ENCODE measurements at places on chromosomes 6 and 20. TPM values are rescaled to one million over a fixed set of nuclear protein-coding genes. Genes with fewer than 3 reads are reported as not detected.

- no peak for DNase-seq
These were observed 687 bp downstream of the SLC35A1 start for GRCh38 chr6:87473419-87473903.

DNA sequence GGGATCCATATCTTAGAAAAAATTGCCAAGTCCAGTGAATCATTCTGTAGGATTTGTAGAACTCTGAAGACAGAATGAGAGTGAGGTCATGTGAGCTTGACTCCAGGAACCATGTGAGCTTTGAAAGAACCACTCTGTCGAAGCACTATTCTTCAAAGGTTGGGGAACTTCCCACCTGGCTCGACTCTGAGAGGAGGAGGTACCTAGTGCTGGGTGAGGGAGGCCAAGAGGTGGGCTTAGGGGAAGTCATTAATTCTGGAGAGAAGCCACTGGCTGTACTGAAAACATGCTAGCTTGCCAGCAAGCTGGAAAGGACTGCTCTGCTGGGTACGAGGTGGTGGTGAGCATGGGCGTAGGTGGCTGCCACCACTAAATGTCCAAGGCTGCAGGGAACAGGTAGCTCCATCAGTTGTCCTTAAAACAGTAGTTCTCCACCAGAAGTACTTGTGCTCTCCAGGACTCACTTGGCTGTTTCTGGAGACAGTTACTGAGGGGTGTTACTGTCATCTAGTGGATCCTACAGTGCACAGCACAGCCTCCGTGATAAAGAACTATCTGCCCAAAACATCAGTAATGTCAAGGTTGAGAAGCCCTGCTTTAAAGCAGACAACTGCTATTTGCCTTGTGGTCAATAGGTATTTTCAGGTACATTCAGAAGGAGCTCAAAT lies 34.7 kb upstream of the SYNJ2 start:
- no peak for DNase-seq

- DNase-seq, result no peak
These were observed 9.3 kb upstream of the DTD1 start for GRCh38 chr20:18578581-18578980.

GRCh38 chr6:54085047-54085446 lies 26.2 kb upstream of the MLIP start:
- no peak for DNase-seq

Gene PRSS16
- 0.08 TPM for polyA plus RNA-seq

All from psoas muscle (tissue), 8 donors.